ENCODE measurements at places on chromosomes 7 and 10.

DNA sequence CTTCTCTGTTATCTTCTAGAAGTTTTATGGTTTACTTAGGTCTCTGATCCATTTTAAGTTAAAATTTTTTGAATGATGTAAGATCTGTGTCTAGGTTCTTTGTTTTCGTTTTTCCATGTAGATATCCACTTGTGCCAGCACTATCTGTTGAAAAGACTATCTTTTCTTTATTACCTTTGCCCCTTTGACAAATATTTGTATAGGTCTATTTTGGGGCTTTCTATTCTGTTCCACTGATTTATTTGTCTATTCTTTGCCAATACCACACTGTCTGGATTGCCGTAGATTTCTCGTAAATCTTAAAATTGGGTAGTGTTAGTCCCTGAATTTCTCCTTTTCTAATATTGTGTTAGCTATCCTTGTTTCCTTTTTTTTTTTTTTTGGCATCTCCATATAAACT is 71.4 kb upstream of the PDSS1 start:
- peaks cover 8% of the 10 kb centered on the region for H3K27me3 ChIP-seq
- H3K4me3 ChIP-seq = no peak overlapping the region
- peaks cover 5% of the 10 kb centered on the region for H3K4me1 ChIP-seq
- no peak overlapping the region for H3K27ac ChIP-seq

DNA sequence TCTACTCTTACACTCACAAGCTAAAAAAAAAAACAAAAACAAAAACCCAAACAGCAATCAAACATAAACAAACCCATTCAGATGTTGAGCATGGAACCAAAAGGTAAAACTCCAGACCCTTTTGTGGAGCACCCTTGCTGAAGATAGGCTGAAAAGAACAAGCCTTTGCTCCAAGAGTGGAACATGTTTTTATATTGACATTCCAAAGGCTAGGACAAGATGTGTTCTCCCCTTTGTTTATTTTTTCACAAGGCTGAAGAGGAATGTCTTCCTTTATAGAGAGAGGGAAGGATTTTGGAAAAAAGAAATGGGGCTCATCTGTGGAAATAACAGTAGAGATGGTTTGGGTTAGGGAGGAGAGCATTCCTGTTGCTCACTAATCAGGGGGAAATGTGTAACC is 87.2 kb upstream of the ELMO1 start:
- H3K4me1 ChIP-seq = no peaks in the 10 kb centered on the region
- H3K36me3 ChIP-seq = no peaks in the 10 kb centered on the region
- no peak overlapping the region for H3K4me3 ChIP-seq
- H3K27me3 ChIP-seq = no peaks in the 10 kb centered on the region

DNA sequence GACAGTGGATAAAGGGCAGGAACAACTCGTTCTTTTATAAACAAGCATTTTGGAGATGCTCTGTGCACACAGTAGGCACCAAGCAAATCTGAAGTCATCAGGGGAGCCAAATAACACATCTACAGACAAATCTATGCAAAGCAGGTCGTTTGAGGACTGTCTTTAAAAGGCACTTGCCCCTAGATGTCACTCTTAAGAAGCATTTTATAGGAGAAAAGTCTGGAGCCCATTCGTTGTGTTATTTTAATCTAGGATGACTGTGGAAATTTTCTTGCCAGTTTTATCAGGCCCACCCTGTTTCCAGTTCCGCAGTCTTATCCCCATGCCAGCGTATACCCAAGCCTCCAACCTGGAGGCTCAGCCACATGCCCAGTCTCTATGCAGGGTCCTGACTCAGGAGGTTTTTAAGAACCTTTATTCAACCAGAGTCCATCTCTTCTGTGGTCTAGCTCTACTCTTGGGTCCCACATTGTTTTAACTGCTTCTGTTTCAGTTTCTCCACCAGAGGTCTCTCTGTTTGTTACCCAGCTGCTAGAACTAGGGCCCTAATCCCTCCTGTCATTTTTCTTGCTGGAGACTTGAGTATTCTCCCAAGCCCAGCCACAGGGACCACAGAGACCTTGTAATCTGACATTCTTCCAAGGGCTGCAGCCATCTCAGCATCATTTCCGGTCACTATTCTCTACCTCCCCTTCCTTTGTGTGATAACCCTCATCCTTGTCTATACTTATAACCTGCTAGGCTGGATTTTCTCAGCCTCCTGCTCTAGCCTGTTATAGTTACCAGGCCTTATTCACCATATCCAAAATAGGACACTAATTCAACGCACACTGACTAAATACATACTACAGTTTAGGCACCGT is 26.7 kb downstream of the PIK3CG start:
- H3K27me3 ChIP-seq = no peaks in the 10 kb centered on the region
- no peaks in the 10 kb centered on the region for H3K4me1 ChIP-seq
- no peak overlapping the region for H3K27ac ChIP-seq
- peaks cover 53% of the 10 kb centered on the region for H3K36me3 ChIP-seq

GRCh38 chr10:7403620-7404019 is 7.2 kb downstream of the SFMBT2 start:
- H3K27ac ChIP-seq = no peak overlapping the region
- no peak for DNase-seq
- H3K36me3 ChIP-seq = no peaks in the 10 kb centered on the region
- no peaks in the 10 kb centered on the region for H3K27me3 ChIP-seq
- H3K4me1 ChIP-seq = peaks cover 28% of the 10 kb centered on the region

DNA sequence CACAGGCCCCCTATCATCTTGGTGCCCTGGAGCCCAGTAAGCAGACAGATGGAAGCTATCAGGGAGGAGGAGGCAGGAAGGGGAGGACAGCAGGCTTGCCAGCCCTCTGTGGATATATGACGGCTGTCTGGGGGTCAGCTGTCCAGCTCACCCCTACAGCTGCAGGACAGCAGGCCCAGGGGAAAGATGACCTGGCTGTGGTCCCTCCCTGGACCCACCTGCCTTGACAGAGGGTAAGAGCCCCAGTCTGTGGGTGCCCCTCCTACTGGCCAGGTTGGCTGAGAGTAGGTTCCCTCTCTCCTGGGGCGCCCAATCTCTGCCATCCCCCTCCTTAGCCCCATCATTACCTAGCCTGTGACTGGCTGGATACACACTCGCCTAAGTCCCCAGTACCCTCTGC is 62.5 kb downstream of the C10orf143 start:
- H3K4me1 ChIP-seq = no peaks in the 10 kb centered on the region
- no peak overlapping the region for H3K4me3 ChIP-seq
- no peak overlapping the region for H3K27ac ChIP-seq
- no peaks in the 10 kb centered on the region for H3K27me3 ChIP-seq
- no peak for DNase-seq

DNA sequence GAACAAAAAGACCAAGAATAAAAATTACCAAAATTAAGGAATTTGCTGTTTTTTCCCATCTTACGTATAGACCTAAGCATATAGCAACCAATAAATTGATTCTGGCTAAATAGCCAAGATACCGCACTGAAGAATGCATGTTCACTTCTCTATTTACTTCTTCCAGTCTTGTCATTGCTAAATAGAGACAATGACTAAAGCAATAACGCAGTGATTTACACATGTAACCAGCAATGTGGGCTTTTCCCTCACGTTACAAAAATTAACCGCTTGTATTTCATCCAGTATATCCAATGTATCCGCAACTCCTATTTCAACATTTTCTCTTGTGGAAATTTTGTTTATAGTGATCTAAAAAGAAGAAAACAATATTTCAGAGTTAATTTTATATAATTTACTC is 5.6 kb downstream of the TMEM168 start:
- peaks cover 17% of the 10 kb centered on the region for H3K4me1 ChIP-seq
- no peak overlapping the region for H3K27ac ChIP-seq
- H3K27me3 ChIP-seq = no peaks in the 10 kb centered on the region

Measured in CD8-positive, alpha-beta memory T cell (primary cell).